SW 1271 (cell line): ENCODE measurements at places on chromosomes 6 and 20.
A peak's percentile ranks its signal among the peaks of the same experiment; 100 is the strongest.

DNA sequence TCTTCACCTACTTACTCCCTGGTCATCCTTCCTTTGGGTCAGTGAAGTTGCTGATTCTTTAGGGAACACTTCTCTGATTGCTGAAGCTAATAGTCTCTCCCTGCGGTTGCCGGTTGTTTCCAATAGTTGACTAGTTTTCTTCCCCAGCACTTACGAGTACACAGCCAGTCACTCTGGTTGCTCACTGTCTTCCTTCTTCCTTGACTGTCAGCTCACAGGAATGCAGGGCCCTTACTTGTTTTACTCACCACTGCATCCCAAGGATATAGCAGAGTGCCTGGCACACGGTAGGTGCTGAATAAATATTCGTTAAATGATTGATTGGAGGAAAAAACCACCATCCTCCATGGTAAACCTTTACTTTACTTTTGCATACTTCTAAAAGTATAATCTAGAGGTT is 345.0 kb downstream of the QKI start:
- DNase-seq, result no peak

DNA sequence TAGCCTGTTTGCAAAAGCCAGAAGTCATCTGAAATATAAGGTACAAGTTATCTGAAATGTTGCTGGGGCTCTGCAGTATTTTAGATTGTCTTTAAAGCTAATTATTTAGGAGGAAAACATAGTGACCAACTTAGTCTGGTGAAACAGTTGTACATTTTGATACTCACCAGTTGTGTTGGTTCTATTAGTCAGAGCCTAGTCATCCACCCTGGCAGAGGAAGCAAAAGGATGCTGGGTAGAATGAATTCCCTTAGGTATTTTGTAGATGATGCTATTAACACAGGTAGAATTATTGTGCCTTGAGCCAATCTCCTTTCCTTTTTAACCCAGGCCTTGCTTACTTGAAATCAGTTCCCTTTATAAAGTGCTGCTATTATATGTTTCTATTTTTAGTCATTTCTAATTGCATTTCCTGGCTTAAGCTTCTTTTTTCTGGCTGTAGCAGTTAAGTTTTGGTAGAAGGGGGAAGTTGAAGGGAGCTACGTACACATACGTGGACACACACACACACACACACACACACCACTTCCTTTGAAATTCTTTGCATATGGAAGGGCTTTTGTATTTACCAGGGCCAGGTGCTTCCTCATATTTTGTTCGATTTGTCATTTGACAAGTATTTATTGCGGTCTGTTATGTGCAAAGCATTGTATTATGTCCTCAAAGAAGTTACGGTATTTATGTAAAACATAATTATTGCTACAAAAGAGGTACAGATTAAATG is 82.4 kb downstream of the RTN4IP1 start:
- peak; percentile 55 for DNase-seq

DNA sequence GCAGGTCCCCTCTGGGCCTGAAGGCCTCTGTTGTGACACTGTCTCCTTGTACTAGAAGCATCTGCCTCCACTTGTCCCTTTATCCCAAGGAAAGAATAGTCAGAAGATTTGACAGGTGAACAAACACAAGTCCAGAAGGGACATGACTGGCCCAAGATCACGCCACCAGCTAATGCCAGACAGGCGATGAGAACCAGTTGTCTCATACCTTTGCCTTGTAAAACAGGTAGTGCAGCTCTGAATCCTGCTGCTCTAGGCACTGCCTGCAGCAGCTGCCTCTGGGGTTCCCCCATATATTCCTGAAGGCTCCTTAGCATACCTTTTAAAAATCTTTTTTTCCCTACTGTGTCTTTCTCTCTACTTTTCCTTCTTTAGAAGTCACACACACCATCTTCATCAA is 25.0 kb downstream of the SCAND1 start:
- DNase-seq, result no peak

DNA sequence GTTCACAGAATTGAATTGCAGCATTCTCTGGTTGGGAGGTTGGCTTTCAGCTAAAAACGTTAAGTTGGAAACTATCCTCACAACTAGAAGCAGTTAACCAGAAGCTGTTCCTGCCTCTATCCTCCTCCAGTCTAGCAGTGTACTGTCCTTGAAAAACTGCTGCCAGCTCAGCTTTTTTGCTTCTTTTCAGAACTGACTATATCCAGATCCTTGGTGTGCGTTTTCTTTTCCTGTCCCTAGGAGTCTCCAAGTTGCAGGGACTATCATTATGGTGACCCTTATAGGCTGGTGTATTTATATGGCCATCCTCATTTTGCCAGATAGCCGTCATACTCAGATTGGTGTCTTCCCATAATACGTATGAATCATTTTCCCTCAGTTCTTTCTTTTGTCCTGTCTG is 5.5 kb downstream of the ITCH start:
- peak; percentile 73 for DNase-seq

DNA sequence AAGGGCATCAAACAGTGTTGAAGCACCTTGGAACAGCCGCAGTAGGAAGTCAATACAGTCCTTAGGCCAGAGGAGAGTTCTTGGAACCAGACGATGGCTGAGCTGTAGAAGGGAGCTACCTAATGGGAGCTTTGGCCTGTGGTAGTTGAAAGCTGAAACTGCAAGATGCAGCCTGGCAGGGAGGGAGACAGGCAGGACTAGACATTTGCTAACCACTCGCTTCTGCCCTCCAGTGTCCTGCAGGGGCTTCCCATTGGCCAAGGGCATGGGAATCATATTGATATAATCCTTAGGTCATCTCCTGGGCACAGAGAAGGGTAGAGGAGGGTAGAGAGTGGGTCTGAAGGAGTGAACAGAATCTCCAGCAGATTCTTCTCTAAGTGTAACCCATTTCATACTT is 60.4 kb downstream of the TPD52L1 start:
- DNase-seq, result no peak

DNA sequence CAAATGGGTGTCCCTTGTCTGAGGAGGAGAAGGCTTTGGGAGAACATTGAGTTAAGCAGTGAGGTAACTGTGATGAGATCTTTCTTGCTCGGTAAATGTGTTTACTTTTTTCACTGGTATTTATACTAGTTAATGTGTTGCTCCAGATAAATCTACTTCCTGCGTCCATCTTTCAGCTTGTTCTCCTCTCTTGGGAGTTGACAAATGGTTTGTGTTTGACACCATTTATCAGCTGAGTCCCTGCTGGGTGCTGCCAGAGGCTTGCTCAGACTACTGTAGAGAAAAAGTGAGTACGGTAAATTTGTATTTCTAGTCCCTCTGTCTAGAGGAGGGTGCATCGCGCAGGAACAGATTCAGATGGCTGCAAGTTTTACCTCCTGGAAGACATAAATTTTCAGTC is 8.3 kb upstream of the PRDM1 start:
- DNase-seq, result no peak

DNA sequence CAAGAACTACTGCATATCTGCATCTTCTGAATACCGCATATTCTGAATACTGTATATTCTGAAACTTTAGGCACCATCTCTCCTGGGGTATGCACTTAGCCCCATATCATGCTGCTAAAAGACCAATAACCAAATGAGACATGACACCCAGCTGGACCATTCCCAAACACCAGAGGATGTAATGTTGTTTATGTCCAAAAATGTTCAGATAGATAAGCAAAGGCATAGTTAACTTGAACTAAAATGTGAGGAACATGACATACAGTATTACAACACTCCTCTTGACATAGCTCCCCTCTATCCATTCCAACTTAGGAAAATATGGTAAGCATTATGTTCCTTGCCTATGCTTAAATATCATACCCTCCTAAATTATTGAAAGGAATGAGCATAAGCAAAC is 127.3 kb downstream of the TENT5A start:
- DNase-seq, result no peak
